ENCODE measurements at places on chromosomes 7 and 10. TPM values are rescaled to one million over a fixed set of nuclear protein-coding genes. Genes with fewer than 3 reads are reported as not detected.

The OGDHL gene
- total RNA-seq: 0.29 TPM

The PDGFA gene
- 28.9 TPM for total RNA-seq

The DUS4L gene
- total RNA-seq: 11.1 TPM

The GIMAP7 gene
- not detected for total RNA-seq

The GAD2 gene
- not detected for total RNA-seq

The GIMAP1 gene
- not detected for total RNA-seq

The ZNF488 gene
- total RNA-seq: 11.7 TPM

The CARD11 gene
- 2.5 TPM for total RNA-seq

The AS3MT gene
- total RNA-seq: 4.1 TPM

The SNX8 gene
- total RNA-seq: 130 TPM

The AKR1B15 gene
- 33.7 TPM for total RNA-seq

The PRKAR2B gene
- total RNA-seq: 2.2 TPM

The CNTNAP2 gene
- total RNA-seq: 0.10 TPM

The ASB10 gene
- total RNA-seq: not detected

The TAS2R39 gene
- not detected for total RNA-seq

The IDE gene
- 17.7 TPM for total RNA-seq

The CWF19L1 gene
- total RNA-seq: 20.5 TPM

The ACTR1A gene
- total RNA-seq: 93.6 TPM

The CDNF gene
- total RNA-seq: 1.3 TPM

The TAS2R5 gene
- total RNA-seq: 0.37 TPM

The NANOS1 gene
- total RNA-seq: 2.8 TPM

The MEIG1 gene
- 0.74 TPM for total RNA-seq

The UCMA gene
- not detected for total RNA-seq

The MSMB gene
- total RNA-seq: 0.42 TPM

The SLC4A2 gene
- total RNA-seq: 201 TPM

The MRLN gene
- not detected for total RNA-seq

The MCM10 gene
- 22.3 TPM for total RNA-seq

The MACC1 gene
- total RNA-seq: not detected

The FGFR2 gene
- total RNA-seq: 0.43 TPM

The SLC26A5 gene
- total RNA-seq: not detected

The PNLIPRP3 gene
- not detected for total RNA-seq

The CCL26 gene
- total RNA-seq: 7.7 TPM

The CAV1 gene
- total RNA-seq: 671 TPM

The DENND2A gene
- total RNA-seq: 0.76 TPM

The MALRD1 gene
- not detected for total RNA-seq
